ENCODE measurements at places on chromosomes 3 and 15. TPM values are rescaled to one million over a fixed set of nuclear protein-coding genes. Genes with fewer than 3 reads are reported as not detected.
A peak's percentile ranks its signal among the peaks of the same experiment; 100 is the strongest.

GRCh38 chr3:50194128-50194902 lies 2.9 kb downstream of the GNAT1 start:
- DNase-seq, result peak; percentile 73
- no peaks in the 10 kb centered on the region for H3K4me1 ChIP-seq
- H3K27ac ChIP-seq, result no peak overlapping the region
- H3K36me3 ChIP-seq, result no peaks in the 10 kb centered on the region
- H3K27me3 ChIP-seq, result peaks cover 50% of the 10 kb centered on the region
- no peak overlapping the region for H3K4me3 ChIP-seq

- no peak for DNase-seq
- H3K36me3 ChIP-seq, result no peaks in the 10 kb centered on the region
- H3K27me3 ChIP-seq, result no peaks in the 10 kb centered on the region
- H3K27ac ChIP-seq, result no peak overlapping the region
- peaks cover 9% of the 10 kb centered on the region for H3K4me1 ChIP-seq
- H3K4me3 ChIP-seq, result no peak overlapping the region
Measured at GRCh38 chr3:15341030-15341726, 8.8 kb upstream of the SH3BP5 start.

DNA sequence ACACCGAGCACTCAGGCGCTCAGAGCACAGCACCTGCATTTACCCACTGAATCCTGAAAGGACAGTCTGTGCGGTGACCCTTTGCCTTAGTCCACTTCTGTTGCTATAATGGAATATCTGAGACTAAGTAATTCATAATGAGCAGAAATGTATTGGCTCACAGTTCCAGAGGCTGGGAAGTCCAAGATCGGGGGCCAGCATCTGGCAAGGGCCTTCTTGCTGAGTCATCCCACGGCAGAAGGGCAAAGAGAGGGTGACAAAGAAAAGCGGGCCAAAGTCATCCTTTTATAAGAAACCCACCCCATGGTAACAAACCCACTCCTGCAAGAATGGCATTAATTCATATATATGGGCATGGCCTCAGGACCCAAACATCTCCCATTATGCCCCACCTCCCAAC lies 27.7 kb downstream of the POC1A start:
- H3K4me1 ChIP-seq, result no peaks in the 10 kb centered on the region
- H3K27ac ChIP-seq, result no peak overlapping the region
- H3K4me3 ChIP-seq, result no peak overlapping the region

DNA sequence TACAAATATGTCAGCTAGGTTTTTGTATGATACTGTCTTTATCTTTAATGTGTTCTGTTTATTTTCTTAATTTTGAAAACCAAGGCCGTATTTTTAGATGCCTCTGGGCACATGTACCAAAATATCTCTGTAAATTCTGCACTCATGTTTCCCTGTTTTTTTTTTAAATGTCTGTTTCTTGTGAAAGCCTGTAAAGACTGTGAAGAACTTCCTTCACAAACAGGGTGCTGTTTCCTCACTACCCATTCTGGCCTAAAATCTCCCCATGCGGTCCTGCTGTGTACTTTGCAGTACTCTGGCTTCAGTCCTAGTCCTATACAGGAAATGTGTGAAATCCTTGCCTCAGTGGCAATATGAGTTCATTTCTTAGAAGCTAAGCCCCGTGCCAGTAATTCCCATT lies 133.4 kb upstream of the ZBTB20 start:
- H3K4me3 ChIP-seq, result no peak overlapping the region
- no peaks in the 10 kb centered on the region for H3K36me3 ChIP-seq
- DNase-seq, result no peak
- H3K27ac ChIP-seq, result no peak overlapping the region
- H3K27me3 ChIP-seq, result no peaks in the 10 kb centered on the region

DNA sequence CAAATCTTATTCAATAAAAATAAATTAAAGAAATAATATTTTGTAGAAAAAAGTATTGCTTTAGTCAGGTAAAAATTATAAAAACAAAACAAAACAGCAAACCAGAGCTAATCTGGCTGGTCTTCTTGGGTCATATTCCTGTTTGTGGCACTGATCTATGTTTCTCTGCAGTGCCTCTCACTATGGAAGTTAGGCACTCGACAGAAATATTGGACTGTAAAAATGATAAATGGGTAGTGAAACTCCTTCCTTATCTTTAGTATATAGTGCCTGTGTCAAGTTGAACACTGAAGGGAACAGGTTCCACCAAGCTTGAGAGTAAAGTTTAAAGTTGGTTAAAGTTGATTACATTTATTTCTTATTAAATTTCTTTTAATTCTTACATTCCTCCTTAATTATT lies 1195.6 kb upstream of the GBE1 start:
- no peaks in the 10 kb centered on the region for H3K27me3 ChIP-seq
- no peak for DNase-seq
- H3K36me3 ChIP-seq, result no peaks in the 10 kb centered on the region
- no peaks in the 10 kb centered on the region for H3K4me1 ChIP-seq
- no peak overlapping the region for H3K4me3 ChIP-seq
- H3K27ac ChIP-seq, result no peak overlapping the region

DNA sequence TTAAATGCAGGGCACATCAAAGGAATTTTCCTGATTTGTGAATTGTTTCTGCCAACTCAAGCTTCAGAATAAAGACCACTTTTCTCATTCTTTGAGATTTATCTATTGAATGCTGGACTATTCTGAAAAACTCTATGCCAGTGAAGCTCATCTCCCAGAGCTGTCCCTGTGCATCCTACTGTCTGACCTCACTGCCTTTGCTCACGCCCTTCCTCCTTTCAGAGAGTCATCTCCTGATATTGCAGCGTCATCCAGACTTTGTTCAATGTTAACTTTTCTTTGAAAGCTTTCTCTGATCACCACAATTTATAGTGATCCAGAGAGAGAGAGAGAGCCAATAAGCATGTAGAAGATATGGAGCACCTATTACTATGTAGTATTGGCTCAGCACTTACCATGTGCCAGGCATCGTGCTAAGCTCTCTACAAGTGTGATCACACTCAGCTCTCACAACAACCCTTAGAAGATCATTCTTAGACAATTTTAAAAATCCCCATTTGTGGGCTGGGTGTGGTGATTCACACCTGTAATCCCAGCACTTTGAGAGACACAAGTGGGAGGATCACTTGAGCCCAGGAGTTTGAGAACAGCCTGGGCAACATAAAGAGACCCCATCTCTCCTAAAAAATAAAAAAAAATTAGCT lies 30.2 kb upstream of the TLE3 start:
- H3K27me3 ChIP-seq, result no peaks in the 10 kb centered on the region
- H3K36me3 ChIP-seq, result no peaks in the 10 kb centered on the region
- no peak overlapping the region for H3K27ac ChIP-seq

DNA sequence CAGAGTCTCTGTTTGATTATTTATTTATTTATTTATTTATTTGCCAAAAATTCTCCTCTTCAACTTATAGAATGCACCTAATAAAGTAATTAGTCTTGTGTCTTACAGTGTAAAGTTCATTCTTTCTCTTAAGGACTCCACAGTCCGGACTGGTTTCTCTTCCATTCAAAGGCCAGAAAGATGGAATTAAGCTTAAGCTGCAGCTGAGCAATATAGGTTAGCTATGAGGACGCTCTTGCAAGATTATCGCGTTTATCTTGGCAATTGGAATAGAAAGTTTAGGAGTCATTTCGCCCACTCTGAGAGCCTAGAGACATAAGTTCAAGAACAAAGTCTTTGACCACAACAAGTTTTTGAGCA lies 15.0 kb downstream of the TAGLN3 start:
- H3K4me1 ChIP-seq, result peaks cover 3% of the 10 kb centered on the region
- DNase-seq, result no peak
- H3K27ac ChIP-seq, result no peak overlapping the region
- H3K27me3 ChIP-seq, result no peaks in the 10 kb centered on the region

The DLEC1 gene
- 0.52 TPM for polyA plus RNA-seq

The SERINC4 gene
- polyA plus RNA-seq, result 0.52 TPM

Measured in thymus (tissue), 14 donors.